Stimulated activated CD8-positive, alpha-beta memory T cell treated with anti-CD3 and anti-CD28 coated beads, Interleukin-15, amount 100 ng/mL, for 48 hours (primary cell): ENCODE measurements at places on chromosomes 6 and 20.

DNA sequence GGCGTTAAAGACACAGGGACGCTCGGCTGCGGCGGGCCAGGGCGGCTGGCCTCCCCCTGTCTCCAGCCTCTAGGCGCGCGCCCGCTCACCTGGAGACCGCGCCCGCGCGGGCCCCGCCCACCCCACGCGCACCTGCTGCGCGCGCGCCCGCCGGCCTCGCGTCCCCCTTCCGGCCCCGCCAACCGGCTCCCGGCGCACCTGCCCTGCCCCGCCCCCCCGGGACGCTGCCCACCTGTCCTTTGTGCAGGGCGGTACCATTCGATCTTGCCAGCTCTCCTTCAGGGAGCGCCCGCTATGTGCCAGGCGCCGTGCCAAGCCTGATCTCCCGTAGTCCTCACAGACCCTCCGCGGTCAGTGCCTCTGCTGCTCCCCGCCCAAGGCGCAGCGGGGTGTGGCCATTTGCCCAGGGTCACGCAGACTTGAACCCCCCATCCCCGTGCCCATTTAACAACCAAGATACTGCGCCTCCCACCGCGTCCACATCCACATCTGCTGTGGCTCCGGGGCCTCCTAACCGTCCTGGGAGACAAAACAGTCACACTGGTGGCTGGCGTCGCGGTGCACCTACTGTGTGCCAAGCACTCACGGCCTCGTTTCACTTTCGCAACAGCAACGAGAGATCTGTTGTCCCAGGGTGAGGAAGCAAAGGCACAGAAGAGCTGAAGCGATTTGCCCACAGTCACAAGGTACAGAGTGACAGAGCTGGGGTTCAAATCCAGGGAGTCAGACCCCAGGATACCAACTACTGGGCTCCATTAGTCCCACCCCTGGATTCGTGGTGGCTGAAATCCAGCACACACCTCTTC, 48.1 kb downstream of the NOL4L start:
- DNase-seq = no peak

GRCh38 chr20:14619411-14619810, 282.0 kb upstream of the FLRT3 start:
- no peak for DNase-seq

GRCh38 chr20:44051661-44052000, 135.4 kb downstream of the JPH2 start:
- no peak for DNase-seq

DNA sequence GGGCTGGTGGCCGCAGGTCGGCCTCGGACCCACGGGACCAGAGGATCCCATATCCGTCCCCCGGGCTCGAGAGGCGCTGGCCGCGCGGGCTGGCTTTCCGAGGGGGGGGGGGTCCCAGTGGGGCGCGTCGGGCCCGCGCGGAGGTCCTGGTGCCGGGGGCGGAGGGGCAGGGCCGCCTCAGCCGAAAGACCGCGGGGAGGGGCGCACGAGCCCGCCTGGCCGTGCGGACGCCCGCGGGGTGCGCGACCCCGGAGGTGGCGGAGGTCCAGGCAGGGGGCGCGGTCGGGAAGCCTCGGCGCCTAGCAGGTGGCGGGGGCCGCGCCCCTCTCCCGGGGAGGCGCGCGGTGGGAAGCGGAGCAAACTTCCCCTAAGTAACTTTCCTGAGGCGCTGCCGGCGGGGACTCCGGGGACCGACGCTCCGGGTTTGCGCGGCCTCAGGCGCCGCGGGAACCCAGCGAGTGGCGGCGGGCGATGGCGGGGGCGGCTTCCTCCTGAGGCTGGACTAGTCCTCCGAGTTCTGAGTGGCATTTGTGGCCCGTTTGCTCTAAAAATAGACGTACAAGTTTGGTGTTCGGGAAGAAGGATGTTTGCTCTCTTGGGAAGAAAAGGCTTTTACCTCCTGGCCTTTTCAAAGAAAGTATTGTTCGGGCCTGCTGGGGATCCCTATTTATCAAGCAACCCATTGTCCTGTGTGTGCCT, 26.5 kb upstream of the BTBD3 start:
- DNase-seq = no peak

DNA sequence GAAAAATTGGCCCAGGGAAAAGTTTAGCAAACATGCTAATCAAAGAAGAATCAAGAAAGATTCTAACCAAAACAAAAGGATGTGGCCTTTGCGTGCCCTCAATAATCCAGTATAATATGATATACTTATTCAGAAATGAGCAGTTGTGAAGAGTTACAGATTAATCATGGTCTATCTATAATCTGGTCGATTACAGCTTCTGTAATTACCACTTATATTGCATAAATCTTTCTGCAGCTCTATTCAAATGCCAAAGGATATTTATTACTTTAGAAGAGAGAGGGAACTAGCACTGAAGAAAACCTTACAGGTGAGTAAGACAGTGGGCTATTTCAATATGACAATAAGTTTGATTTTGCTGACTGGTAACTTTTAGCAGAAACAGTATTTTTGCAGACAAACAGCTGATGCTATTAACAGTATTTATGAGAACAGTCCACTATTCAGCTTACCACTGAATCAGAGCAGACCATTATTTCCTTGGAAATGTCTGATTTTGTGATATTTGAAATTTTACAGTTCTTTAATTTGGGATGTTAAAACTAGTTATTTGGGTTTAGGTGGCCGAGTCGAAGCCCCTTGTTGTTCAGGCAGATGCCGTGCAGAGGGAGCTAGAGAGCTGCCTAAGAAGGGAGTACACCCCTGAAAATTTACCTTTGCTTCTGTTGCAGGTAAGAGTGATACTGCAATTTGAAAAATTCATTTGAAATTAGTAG, 92.2 kb downstream of the CEP57L1 start:
- DNase-seq = peak; percentile 24

- no peak for DNase-seq
These were observed 122.9 kb upstream of the FOXO3 start for GRCh38 chr6:108437821-108438220.

DNA sequence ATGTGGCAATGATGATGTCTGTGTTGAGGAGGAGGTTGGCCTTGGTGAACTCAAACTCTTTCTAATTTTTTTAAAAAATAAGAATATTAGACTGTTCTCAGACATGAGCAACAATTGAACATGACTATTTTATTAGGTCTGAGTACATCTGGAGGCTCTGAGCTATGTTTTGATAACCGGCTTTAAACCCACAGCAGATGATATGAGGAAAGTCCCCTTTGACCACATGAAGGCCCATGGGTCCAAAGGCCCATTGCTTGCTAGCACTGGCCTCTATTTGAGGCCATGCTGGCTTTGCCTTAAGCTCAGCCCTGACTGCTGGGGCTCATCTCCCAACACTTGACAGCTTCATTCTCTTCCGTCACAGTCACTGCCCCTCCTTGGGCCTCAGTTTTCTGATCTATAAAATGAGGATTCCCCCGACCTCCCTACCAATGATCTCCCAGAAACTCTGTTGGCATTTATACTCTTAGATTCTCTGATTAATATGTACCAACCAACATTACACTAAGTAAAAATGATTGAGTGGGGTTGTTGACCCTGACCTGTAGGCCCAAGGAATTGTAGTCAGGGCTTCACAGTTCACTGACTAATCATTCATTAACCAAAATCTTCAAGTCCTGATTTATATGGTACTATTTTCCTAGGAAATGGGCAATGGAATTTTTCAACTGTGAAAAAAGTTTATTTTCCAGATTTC, 23.9 kb upstream of the TINAG start:
- DNase-seq = no peak

DNA sequence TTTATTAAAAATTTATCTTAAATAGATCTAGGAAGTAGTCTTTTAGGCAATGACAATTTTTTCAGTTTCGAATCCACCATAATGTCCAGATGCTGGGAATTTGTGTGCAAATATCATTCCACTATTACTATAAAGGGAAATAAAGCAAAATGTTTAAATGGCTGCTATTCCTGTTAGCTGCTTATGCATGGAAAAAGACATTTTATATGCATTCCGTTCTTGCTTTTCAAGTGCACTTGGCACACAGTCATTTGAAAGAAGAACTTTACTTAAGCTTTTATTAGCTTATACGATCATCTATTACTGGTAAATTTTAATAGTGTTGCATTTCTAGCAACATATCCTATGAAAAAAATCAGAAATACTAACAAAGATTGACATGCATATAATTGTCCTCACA, 42.0 kb downstream of the PRL start:
- no peak for DNase-seq
